ENCODE measurements at places on chromosomes 3 and 15.

GRCh38 chr3:39639344-39640236, 169.8 kb upstream of the MYRIP start:
- no peak for DNase-seq

DNA sequence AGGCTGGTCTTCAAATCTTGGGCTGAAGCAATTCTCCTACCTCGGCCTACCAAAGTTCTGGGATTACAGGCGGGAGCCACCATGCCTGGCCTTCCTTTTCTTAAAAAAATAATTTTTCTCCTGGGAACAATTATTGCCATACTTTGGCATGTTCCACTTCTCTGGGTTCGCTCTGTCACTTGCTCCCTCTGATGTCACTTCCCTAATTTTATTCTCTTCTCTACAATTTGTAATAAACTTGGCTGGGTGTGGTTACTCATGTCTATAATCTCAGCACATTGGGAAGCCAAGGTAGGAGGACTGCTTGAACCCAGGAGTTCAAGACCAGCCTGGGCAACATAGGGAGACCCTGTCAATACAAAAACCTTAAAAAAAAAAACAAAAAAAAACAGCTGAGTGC, 6.1 kb upstream of the IMPDH2 start:
- no peak for DNase-seq

- no peak for DNase-seq
Measured at GRCh38 chr15:91499774-91500383, 353.6 kb upstream of the SLCO3A1 start.

- DNase-seq = no peak
Measured at GRCh38 chr3:163450698-163451097, 1627.6 kb downstream of the SI start.

GRCh38 chr3:171907761-171908160, 64.6 kb downstream of the TMEM212 start:
- no peak for DNase-seq

GRCh38 chr3:100606894-100607512, 2.4 kb upstream of the ADGRG7 start:
- DNase-seq = no peak

- DNase-seq = no peak
Measured at GRCh38 chr3:67346081-67346480, 308.3 kb downstream of the SUCLG2 start.

- DNase-seq = no peak
Measured at GRCh38 chr15:74595271-74595670, 20.4 kb upstream of the CLK3 start.

DNA sequence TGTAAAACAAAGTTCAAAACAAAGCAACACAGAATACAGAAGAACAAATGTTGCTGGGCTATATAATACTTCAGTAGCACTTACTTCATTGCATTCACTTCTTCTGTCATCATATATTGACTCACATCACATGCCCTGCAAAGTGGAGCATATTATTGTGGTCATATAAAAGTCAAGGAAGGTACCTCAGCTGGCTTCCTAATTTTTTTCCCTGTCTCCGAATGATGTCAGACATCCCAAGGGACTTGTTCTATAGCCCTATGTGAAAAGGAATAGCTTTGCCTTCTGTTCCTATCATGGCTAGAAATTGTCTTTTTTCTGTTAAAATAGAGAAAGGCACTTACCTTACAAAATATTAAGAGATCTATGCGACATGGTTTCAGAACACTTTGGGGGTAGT, 109.4 kb downstream of the LRTM1 start:
- DNase-seq = no peak

DNA sequence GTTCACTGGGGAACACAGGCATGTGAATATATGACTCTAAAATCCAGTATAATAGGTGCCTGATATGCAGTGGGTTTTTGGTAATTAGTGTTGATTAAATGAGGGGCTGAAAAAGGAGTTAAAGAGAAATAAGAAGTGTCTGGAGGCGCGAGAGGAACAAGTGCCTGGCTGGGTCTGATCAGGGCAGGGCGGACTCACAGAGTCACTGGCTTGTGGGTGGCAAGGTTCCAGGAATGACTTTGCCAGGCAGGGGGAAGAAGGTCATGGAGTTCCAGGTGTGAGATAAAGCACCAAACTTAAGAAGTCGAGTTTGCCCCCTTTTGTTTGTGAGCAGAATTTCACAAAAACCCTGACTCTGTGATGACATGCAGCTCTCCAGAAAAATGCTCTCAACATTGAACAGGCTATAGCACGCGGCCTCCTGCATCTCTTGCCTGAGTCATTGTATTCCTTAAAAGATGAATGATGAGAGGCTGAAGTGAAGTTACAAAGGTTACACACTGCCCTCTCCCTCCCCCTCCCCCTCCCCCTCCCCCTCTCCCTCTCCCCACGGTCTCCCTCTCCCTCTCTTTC, 63.0 kb upstream of the LMCD1 start:
- DNase-seq = no peak

- DNase-seq = no peak
Measured at GRCh38 chr3:41299036-41299435, 99.7 kb downstream of the CTNNB1 start.

- peak; percentile 81 for DNase-seq
Measured at GRCh38 chr3:30934208-30934550, 39.7 kb upstream of the GADL1 start.

DNA sequence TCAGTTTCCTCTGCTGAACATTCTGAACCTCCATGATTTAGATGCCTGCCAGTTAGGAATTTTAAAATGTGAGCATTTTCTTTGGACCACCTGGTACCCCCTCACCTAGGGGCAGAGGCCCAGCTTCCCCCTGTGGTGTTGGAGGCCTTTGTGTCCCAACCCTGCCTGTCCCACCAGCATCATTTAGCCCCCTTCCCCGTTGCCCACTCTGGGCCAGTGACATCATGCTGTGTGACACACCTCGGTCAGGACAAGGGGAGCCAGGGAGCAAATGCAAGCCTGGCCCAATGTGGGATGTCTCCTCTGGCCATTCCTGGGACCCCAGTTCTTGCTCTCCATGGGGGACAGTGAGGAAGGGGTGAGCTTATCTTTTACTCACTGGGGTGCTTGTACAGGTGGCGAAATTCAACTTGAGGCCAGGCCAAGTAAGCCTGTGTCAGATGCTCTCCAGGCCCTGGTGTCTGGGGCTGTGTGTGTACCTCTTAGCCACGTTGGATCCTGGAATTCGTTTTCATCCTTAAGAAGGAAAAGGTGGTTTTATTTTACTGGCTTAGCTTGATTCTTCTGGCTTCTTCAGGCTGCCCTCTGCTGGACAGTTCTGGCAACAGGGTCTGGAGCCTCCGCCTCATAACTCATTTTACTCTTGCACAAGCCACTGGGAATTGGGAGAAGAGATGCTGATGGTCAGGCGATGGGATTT, 49.7 kb upstream of the MYZAP start:
- peak; percentile 81 for DNase-seq

GRCh38 chr3:64852738-64853137, 164.9 kb upstream of the ADAMTS9 start:
- DNase-seq = no peak

- no peak for DNase-seq
Measured at GRCh38 chr3:193640728-193641439, 47.9 kb downstream of the OPA1 start.

DNA sequence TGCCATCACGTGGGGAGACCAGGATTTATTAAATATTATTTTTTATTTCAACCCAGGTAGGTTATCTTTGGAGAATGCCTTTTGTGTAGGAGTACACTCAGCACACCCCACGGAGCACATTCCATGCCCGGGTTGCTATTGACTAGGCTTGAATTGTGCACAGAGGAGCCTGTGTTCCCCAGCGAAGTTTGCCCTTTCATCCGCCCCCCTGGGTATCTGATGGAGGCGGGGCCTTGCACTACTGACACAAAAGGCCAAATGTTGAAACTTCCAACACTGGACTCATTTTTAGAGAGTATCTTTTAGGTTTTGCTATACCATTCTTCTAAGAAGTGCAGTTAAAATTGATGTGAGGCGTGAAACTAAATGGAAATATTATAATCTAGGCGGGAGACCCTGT, 39.3 kb upstream of the PPP4R2 start:
- DNase-seq = no peak

- no peak for DNase-seq
Measured at GRCh38 chr15:56906766-56907165, 11.7 kb upstream of the TCF12 start.

- no peak for DNase-seq
Measured at GRCh38 chr3:31055757-31056156, 161.3 kb upstream of the GADL1 start.

DNA sequence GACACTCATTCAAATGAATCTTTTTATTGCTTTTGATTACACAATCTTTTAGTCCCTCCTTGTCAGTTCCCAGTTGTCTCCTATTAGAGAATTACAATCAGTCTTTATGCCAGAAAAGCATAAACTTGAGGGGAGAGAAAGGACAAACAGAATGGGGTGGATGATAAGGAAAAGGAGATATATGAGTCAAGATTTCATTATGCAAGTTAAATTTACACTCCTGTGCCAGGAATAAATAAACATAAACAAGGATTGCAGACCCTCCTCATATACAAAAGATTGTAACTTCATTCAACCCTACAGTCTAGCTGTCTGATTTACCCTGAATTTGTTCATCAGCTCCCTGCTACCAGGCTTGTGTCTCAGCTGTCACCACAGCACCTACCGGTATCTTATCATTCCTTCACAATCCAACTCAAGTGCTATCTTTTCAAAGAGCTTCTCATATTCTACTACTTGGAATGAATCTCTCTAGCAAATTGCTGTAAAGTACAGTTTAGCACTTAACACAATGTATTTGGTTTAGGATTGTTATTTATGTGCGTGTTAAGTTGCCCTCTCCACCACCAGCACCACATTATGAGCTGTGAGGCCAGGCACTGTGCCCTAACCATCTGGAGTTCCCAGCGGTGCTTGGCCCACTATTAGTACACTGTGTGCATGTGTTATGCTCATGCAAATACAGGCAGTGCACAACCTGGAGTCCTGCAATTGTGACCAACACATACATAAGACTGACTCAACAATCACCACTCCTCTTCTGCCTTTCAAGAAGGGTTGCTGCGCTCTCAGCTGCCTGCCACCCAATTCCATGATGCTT, 504.1 kb downstream of the TBL1XR1 start:
- DNase-seq = no peak

GRCh38 chr3:29606416-29606815, 325.5 kb downstream of the RBMS3 start:
- DNase-seq = no peak

DNA sequence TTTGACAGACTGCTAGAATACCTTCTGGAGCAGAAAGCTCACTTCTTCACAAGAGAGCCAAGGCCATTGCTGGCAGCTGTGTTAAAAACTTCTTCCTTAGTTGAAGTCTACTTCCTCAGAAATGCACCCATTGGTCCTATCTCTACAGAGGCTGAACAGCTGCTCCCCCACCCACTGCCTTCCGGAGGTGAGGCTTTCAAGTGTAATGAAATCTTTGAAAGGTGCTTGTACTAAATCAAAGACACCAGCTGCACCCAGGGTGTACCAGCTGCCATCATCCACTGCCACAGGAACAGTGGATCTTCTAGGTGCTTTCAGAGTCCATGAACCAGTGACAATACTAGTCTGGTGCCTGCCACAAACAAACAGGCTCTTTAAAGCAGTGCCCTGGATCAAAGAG, 26.4 kb upstream of the HERC1 start:
- DNase-seq = no peak

- DNase-seq = no peak
Measured at GRCh38 chr3:77134769-77135168, 94.9 kb downstream of the ROBO2 start.

DNA sequence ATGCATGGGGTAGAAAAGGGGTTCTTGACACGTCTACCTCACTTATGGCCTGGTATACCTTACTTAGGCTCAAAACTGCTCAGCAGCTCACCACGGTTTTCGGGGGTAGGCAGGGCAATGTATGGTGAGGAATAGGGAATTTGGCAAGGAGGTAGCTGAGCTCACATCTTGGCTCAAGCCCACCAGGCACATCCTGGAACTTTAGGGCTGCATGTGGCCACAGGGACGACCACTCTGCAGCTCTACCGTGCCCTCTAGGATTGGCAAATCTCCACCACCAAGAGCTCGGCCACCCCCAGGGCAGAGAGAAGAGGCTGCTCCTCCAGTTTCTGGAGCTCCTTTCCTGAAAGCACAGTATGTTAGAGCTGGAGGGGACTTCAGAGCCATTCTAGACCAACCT, 69.7 kb downstream of the MRPL46 start:
- no peak for DNase-seq

DNA sequence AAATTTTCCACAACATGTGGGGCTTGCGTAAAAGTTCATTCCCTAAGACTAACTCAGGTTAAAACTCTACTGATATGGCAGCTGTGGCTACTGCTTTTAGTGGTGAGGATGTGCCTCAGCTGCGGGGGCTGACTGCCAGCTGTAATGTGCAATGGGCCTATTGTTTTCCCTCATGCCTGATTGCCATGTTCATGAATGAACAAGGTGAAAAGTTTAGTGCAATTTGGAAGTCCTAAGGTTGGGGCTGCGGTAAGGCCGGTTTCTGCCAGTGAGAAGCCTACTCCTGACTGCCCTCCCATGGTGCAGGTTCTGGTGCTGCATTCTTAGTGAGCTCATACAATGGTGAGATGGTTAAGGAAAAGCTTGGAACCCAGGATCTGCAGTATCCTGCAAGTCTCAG, 10.9 kb upstream of the ALDH1L1 start:
- no peak for DNase-seq

GRCh38 chr15:81091889-81092558, 42.0 kb upstream of the CFAP161 start:
- DNase-seq = no peak

GRCh38 chr15:56837273-56837672, 81.2 kb upstream of the TCF12 start:
- DNase-seq = no peak

GRCh38 chr3:158769952-158770740, 31.7 kb upstream of the MFSD1 start:
- no peak for DNase-seq

GRCh38 chr15:20368974-20369373, 172.6 kb downstream of the GOLGA6L6 start:
- no peak for DNase-seq

DNA sequence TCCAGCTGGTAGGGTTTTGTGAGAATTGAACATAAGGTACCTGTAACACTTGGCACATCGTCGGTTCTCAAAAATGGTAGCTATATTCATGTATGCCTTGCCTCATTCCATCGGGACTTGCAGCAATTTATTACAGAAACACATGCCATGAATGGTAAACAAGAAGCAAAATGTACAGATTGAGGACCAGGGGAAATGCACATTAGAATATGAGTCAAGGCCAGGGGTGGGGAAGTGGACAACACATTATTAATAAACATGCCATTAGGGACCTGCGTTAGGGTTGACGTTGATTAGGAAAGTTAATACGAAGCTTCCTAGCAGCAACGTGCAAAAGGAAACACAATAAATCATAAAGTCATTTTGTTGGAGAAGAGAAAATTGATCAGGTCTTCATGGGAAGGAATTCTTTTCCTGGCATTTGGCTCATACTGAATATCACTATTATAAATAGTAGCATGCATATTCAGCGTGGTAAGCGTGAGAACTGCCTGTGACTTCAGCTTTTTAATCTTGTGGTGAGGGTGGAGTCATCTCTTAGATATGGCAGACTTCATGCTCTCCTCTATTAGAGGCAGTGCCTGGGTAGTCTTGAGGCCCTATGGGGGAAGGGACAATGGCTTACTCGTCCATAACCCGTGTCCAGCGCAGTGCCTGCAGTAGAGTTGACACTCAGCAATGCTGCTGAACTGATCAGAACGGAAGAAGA, 184.9 kb downstream of the SV2B start:
- DNase-seq = no peak

GRCh38 chr3:53691349-53691748, 154.9 kb downstream of the CHDH start:
- no peak for DNase-seq

GRCh38 chr3:27507515-27508266, 23.5 kb upstream of the SLC4A7 start:
- no peak for DNase-seq

- no peak for DNase-seq
Measured at GRCh38 chr3:153399636-153400035, 237.6 kb downstream of the RAP2B start.
